ENCODE measurements at places on chromosomes 13 and 19. TPM values are rescaled to one million over a fixed set of nuclear protein-coding genes. Genes with fewer than 3 reads are reported as not detected.

GRCh38 chr13:59562924-59563323 is 600.8 kb downstream of the DIAPH3 start:
- DNase-seq, result no peak

DNA sequence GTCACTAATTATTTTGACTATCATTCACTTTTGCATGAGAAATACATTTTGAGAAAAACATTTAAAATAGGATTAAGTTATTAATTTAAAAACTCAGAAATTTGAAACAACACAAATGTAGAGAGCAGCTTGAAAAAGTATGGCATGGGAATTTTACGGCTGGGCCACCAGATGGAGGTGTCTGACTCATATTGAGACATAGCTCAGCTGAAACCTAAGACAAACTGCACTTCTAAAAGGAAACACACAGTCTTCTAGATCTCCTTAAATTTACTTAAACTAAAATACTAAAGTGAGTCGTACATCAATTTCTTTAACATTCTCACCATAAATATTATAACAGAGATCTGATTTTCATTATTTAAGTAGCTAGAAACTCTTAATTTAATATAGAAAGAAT is 41.9 kb upstream of the POSTN start:
- DNase-seq, result no peak

DNA sequence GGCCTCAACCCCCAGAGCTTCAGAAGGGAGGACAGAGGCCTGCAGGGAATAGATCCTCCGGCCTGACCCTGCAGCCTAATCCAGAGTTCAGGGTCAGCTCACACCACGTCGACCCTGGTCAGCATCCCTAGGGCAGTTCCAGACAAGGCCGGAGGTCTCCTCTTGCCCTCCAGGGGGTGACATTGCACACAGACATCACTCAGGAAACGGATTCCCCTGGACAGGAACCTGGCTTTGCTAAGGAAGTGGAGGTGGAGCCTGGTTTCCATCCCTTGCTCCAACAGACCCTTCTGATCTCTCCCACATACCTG is 969 bp upstream of the CEACAM5 start:
- DNase-seq, result no peak

GRCh38 chr13:36163809-36164308 is 32.7 kb upstream of the DCLK1 start:
- no peak for DNase-seq

SLC10A2 gene
- not detected for total RNA-seq

DNA sequence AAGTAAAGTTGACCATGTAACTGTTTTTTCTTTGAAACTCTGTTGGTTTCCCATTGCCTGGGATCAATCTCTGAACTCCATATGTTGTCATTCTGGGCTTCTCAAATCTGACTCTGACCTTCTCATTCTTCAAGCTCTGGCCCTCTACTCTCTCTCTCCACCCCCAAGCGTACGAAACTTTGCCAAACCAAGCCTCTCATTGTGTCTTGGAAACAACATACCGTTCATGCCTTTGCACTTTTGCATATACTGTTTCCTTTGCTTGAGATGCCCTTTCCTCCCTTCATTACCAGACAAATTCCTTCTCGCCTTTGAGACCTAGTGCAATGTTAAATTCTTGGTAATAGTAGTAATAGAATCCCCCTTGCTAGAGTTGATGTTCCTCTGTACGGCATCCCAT is 113.7 kb downstream of the OLFM4 start:
- DNase-seq, result no peak

DNA sequence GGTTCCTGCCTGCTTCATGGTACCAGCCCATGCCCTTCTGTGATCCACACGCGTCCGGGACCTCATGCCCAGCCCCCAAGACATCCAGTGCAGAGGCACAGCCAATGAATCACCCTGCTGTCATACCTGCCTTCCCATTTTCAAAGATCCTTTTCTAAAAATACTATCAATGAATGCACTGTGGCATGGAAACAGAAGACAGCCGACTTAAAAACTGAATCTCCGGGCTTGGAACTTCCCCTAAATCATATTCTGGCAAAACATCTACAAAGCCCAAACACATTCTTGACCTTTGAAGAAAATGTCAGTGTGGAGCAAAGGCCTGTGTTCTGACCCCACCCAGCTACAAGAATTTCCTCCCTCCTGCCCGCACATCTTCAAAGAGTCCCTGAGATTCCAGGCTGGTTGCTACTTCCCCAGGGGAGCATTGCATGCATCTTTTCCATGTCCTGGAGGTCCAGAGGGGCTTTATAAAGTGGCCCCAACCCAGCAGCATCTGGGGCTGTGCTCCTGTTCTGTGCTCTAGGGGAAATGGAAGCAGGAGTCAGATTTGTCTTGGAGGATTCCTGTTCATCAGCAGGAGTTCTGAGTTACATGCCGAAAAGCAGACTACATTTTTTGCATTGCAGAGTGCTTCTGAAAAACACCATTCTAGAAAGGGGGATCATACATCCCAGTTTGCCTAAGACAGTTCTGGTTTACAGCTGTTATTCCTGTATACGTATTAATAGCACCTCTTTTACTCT is 135.2 kb downstream of the USP12 start:
- no peak for DNase-seq

DNA sequence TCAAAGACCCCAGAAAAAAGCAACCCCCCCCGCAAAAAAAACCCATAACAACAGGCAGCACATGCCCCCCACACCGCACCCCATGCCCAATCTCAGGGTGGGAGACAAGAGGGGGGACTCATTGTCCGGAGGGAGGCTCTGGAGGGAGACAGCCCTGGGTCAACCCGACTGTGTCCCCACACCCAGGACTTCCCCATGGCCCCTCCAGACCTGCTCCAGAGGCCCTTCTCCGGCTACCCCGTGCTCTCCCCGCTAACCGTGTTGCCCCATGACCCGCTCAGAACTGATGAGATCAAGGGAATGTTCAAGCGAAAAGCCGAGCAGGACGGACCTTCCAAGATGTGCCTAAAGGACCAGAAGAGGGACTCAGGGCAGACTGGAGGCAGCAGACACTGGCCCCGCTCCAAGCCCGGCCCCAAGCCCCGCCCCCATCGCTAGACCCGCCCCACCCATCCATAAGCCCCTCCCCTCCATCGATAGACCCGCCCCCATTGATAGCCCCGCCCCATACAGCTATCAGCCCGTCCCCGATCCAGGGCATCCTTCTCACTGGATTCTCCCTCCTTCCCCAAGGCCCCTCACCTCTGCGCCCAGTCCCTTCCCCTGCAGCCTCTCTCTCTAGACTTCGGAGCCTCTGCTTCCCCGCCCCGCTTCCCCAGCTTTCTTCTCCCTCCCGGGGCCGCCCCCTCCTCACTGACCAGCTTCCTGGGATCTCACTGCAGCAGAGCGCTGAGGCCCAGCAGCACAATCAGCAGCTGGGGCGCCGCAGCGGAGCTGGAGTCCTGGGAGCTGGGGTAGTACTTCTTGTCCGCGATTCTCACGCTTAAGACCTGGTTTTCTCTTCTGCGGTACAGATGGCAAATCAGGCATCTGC is 2.2 kb downstream of the BST2 start:
- no peak for DNase-seq

DNA sequence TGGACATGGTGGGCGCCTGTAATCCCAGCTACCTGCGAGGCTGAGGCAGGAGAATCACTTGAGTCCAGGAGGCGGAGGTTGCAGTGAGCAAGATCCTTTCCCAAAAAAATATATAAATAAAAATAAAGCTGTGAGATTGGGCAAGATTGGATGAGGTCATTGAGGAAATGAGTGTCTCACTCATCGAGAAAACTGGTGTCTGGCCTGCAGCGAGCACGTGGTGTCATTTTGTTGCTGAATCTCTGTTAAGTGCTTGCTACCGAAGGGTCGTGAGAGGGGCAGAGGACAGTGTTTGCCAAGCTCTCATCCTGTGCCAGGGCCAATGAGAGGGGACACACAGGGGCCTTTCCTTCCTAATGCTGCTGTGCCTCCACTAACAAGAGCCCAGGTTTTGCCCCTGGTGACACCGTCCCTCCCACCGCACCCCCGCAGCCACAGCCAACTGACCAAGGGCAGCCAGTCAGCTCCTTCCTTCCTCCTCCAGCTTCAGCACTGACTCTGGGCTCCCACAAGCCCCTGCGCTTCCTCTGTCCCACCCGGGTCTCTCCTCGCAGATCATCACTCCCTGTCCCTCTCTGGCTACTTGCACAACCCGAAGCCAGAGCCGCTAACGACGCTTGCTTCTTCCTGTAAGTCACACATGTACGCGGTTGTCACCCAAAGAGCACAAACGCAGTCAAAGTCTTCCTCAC is 3.2 kb downstream of the POLD1 start:
- DNase-seq, result no peak

- peak; percentile 69 for DNase-seq
Observed at GRCh38 chr19:33438987-33439781, 65.7 kb downstream of the CEBPG start.

GRCh38 chr13:48542581-48543341 is 9.9 kb upstream of the RCBTB2 start:
- peak; percentile 79 for DNase-seq

DNA sequence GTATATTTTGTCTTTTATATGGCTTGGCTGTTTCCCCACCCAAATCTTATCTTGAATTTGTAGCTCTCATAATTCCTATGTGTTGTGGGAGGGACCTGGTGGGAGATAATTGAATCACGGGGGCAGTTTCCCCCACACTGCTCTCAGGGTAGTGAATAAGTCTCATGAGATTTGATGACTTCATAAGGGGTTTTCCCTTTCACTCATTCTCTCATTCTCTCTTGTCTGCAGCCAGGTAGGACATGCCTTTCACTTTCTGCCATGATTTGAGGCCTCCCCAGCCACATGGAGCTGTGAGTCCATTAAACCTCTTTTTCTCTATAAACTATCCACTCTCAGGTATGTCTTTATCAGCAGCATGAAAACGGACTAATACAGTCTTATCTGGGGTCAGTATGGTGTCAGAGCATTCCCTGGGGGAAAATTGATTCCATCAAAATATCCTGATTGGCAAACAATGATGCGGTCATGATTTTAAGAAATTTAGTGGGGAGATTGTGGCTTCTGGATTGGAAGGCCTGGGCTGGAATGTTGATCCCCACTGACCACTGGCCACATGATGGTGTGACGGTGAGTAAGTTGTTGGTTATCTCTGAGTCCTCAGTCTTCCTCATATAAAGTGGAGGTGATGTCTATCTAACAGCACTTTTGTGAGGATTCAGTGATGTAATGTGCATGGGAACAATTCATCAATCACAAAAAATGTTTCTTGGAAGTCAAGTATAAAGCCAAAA is 27.5 kb upstream of the ANKRD10 start:
- no peak for DNase-seq

SBSN gene
- not detected for total RNA-seq

GRCh38 chr19:48575931-48576622 is 24.1 kb downstream of the SULT2B1 start:
- DNase-seq, result no peak

- DNase-seq, result peak; percentile 57
Observed at GRCh38 chr13:112193463-112194166, 126.7 kb downstream of the SOX1 start.

- DNase-seq, result no peak
Observed at GRCh38 chr13:49064476-49064875, 88.8 kb downstream of the FNDC3A start.

GRIN3B gene
- not detected for total RNA-seq

ZNF724 gene
- total RNA-seq, result 0.81 TPM

C19orf33 gene
- total RNA-seq, result 2.0 TPM

NAT14 gene
- total RNA-seq, result 6.0 TPM

DNA sequence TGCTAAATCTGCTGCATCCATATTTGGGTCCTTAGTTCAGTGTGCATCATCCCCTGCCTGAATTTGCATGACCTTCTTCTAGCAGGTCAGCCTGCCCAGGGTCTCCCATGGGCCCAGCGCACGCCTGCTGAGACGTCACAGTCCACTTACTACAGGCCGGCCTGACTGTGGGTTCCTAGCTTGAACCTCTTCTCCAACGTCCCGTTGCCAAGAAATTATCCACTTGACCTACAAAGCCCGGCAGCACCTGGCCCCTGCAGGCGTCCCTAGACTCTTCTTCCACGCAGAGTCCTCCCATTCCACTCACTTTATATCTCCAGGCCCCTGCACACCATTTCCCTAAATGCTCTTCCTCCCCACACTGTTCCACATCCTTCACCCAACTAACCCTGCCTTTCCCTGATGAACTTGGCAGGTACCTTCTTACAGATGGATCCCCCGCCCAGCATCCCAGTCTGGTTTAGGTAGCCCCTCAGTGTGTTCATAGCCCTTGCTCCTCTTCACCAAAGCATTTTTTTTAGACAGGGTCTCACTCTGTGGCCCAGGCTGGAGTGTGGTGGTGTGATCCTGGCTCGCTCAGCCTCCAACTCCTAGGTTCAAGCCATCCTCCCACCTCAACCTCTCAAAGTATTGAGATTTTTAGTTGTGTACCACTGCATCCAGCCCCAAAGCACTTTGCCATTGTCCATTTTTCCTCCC is 155.0 kb upstream of the SOX1 start:
- no peak for DNase-seq

CEACAM8 gene
- 0.35 TPM for total RNA-seq

DNA sequence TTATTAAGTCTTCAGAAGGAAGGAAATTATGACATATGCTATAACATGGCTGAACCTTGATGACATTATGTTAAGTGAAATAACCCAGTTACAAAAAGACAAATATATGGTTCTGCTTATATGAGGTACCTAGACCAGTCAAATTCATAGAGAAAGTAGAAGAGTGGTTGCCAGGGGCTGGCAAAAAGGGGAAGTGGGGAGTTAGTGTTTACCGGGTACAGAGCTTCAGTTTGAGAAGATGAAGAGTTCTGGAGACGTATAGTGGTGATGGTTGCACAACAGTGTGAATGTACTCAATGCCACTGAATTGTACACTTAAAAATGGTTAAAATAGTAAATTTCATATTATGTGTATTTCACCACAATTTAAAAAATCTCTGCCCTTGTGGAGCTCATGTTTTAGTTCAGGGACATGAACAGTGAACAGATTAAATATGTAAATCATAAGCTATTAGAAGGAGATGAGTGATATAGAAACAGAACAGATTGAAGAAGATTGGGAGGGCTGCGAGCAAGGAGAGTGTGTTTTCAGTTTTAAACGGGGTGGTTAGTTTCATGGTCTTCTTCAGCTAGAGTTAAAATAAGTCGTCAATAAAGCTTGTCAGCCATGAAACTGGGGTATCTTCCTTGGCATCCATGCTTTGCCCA is 355.2 kb downstream of the KCNRG start:
- DNase-seq, result no peak

GRCh38 chr19:2361246-2362045 is 1.4 kb downstream of the TMPRSS9 start:
- no peak for DNase-seq

GRCh38 chr19:41703602-41704293 is 4.7 kb upstream of the CEACAM5 start:
- DNase-seq, result no peak

DNA sequence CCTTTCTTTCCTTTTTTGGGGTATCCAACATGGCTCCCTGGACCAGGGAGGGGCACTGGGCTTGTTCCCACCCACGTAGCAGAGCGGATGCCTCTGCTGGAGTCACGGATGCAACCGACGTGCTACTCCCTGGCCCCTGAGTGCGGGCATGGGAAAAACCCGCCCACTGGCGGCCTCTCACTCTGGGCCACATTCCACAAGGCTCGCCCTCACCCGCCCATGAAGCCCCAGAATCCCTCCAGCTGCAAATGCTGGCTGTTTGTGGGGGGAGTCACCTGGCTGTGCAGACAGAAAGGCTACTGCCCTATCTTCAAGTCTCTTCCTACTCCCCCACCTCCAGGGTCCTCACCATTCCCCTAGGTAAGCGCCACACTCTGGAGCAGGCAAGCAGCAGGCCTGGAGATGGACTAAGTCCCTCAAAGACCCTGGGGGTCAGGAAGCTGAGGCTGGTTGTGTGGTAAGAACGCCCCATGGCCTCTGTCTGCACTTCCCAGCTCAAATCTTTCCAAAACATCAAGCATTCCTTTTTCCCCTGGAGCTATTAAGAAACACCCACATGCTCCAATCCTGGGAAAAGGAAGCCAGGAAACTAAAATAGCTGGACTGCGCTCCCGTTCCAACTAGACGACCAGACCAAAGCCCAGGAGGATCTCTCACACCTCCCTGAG is 17.9 kb upstream of the EPHX3 start:
- peak; percentile 81 for DNase-seq

UGGT2 gene
- total RNA-seq, result 13.9 TPM

Data from cardiac septum (tissue), 1 donor.